ENCODE measurements at places on chromosomes 16 and 17.
A peak's percentile ranks its signal among the peaks of the same experiment; 100 is the strongest.

DNA sequence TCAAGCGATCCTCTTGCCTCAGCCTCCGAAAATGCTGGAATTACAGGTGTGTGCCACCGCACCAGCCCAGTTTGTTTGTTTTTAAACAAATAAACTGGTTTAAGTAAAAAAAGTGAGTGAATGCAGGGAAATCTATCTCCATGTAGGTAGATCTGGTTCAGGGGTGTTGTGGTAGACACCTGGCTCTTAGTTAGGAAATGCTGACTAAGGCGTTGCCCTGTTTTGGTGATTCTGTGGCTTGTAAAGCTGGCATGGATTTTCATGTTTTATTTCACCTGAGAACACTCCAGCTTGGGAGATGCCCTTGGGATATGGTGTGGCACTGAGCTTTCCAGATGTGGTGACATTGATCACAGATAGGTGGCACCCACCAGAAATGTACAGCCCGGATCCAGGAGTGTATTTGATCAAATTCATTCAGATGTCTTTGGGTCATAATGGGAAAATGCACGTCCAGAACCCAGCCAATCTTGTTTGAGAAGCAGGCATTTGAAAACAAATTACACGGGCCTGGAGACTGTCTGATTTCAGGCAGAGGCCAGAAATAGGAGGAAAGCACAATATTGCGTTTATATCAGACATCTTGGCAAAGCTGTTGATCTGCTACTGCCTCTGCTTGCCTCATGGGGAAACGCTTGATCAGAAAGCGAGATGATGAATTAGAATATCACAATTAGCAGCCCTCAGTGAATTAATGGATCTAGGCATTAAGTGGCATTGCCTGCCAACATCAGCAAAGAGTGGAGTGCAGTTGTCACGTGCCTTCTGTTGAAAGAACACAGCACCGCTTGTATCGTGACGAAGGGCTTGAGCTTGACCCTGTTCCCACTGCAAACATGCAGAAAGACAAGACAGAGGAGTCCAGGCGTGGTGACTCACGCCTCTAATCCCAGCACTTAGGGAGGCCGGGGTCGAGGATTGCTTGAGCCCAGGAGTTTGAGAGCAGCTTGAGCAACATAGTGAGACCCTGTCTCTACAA is 7.3 kb upstream of the IL34 start:
- DNase-seq: no peak

DNA sequence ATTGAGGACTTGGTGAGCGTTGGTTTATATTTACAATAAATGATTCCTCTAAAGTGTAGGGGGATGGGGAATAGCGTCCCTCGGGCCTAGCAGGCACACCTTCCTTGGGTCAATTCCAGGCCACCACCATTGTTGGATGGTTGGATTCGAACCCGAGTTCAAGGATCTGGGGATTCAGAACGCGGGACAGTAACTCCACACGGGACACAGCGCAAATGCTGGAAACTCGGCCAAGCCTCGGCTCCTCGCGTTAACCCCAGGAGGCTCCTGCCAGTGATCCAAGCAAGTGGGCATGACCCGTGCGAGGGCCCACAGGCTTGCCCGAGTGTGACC is 613 bp downstream of the B9D1 start:
- DNase-seq: no peak

GRCh38 chr16:30658731-30659506 is 688 bp downstream of the FBRS start:
- DNase-seq: peak; percentile 94

GRCh38 chr17:31696184-31696602 is 162.9 kb downstream of the COPRS start:
- peak; percentile 37 for DNase-seq
